PC-9 (cell line): ENCODE measurements at places on chromosomes 12 and 14. TPM values are rescaled to one million over a fixed set of nuclear protein-coding genes. Genes with fewer than 3 reads are reported as not detected.

ZDHHC17 gene
- 24.7 and 25.5 TPM in 2 replicates for total RNA-seq

GMFB gene
- 32.2 and 35.5 TPM in 2 replicates for total RNA-seq

TAS2R14 gene
- 1.8 and 3.3 TPM in 2 replicates for total RNA-seq

CCDC197 gene
- not detected in 2 replicates for total RNA-seq

SOS2 gene
- 13.8 and 14.9 TPM in 2 replicates for total RNA-seq

GAPDH gene
- total RNA-seq = 6,143 and 8,169 TPM in 2 replicates

DNA sequence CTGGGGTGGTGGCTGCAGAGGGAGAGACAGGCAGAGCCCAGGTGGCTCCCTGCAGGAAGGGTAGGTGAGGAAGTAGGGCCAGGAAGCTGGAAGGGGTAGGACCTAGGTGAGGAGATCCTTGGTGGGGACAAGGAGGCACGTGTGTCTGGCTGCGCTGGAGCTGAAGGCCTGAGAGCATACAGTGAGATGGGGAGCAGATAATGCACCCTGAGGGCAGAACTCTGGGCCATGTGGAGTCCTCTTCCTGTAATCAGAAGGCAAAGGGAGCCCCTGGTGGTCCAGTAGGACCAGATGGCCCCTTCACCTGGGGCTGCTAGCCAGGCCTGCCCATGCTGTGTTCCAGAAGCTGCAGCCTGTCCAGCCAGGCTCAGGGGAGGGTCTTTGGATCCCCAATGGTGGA is 15.3 kb upstream of the KRT80 start:
- H3K27me3 ChIP-seq = no peaks in the 10 kb centered on the region
- H3K4me1 ChIP-seq = peaks cover 64% of the 10 kb centered on the region
- H3K4me3 ChIP-seq = no peak overlapping the region
- no peaks in the 10 kb centered on the region for H3K36me3 ChIP-seq
- H3K27ac ChIP-seq = no peak overlapping the region

GRCh38 chr14:64573109-64573508 is 23.3 kb downstream of the PPP1R36 start:
- H3K27me3 ChIP-seq = no peaks in the 10 kb centered on the region
- no peak overlapping the region for H3K4me3 ChIP-seq

GRCh38 chr14:96156804-96157760 is 47.6 kb upstream of the BDKRB2 start:
- no peak overlapping the region for H3K4me3 ChIP-seq
- no peaks in the 10 kb centered on the region for H3K36me3 ChIP-seq
- DNase-seq = no peak
- H3K27ac ChIP-seq = no peak overlapping the region
- H3K27me3 ChIP-seq = no peaks in the 10 kb centered on the region
- H3K4me1 ChIP-seq = peaks cover 9% of the 10 kb centered on the region

DNA sequence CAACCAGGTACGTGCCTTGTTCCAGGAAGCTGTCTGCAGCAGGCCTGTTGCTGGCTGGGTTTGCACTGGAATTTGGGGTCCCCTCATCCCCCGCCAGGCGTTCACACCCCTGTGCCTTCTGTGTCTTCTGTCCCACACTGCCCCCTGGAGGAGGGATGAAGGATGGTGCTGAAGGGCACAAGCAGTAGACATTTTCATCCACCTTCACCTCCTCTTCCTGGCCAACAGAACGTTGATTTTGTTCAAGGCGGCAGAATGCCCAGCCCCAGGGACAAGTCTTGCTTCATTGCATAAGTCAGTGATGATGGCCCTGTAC is 122.1 kb downstream of the CALM1 start:
- no peaks in the 10 kb centered on the region for H3K36me3 ChIP-seq
- H3K27me3 ChIP-seq = no peaks in the 10 kb centered on the region
- DNase-seq = no peak
- no peak overlapping the region for H3K27ac ChIP-seq
- no peak overlapping the region for H3K4me3 ChIP-seq

DNA sequence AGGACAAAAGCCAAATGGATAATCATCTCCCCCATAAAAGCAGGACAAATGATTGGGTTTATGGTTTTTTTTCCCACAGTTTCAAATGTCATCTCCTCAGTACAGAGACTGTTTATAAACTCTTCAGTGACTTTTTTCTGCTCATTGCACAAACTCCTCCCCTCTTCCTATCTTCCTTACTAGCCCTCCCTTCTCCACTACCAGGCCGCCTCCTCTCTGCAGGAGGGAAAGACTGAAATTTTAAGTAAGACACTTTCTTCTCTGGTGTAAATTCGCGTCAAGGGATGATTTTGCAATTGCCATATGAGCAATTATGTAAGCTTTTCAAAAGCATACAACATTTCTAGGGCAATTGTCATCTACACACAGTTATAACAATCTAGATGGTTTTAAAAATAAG is 37.0 kb downstream of the BTG1 start:
- H3K4me1 ChIP-seq = no peaks in the 10 kb centered on the region
- H3K27me3 ChIP-seq = no peaks in the 10 kb centered on the region
- H3K27ac ChIP-seq = no peak overlapping the region
- no peak for DNase-seq
- no peak overlapping the region for H3K4me3 ChIP-seq
- no peaks in the 10 kb centered on the region for H3K36me3 ChIP-seq

- no peaks in the 10 kb centered on the region for H3K4me1 ChIP-seq
- peaks cover 3% of the 10 kb centered on the region; the same call in 1 of the 2 replicates for H3K27me3 ChIP-seq
- H3K4me3 ChIP-seq = no peak overlapping the region
Measured at GRCh38 chr14:52244328-52244727, 23.2 kb upstream of the PTGDR start.

DNA sequence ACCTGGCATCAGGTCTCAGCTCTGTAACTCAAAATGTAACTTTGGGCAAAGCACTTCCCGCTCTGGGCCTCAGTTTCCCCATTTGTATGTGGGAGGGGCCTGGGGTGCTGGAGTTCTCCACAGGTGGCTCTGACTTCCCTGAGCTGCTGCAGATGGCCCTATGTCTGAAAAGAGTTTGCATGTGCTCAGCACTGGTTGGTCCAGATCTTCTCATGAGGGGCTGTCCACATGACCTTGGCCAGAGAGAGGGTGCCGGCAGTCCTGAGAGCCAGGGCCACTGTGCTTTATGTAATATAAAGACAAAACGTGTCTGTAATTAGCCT is 7.2 kb upstream of the CACNA2D4 start:
- no peaks in the 10 kb centered on the region for H3K4me1 ChIP-seq
- H3K27me3 ChIP-seq = peaks cover 89% of the 10 kb centered on the region

DNA sequence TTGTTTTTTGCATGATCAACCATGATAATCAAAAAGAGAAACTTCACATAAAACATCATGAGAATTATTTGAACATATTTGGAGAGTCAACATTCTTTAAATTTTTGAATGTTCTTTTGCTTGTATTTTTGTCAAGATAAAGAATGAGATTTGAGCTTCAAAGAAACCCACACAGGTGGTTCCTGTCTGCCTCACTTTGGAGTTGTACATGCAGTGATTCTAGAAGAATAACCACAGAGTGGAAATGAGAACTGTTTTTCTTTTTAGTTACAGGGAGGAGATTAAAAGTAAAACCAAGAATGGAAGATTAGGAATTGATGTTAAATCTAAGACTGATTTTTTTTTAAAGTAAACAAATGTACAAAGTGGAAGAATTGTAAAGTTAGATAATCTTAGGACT is 2.3 kb upstream of the ZNF705A start:
- no peaks in the 10 kb centered on the region for H3K36me3 ChIP-seq
- no peak overlapping the region for H3K4me3 ChIP-seq
- H3K27ac ChIP-seq = no peak overlapping the region

DNA sequence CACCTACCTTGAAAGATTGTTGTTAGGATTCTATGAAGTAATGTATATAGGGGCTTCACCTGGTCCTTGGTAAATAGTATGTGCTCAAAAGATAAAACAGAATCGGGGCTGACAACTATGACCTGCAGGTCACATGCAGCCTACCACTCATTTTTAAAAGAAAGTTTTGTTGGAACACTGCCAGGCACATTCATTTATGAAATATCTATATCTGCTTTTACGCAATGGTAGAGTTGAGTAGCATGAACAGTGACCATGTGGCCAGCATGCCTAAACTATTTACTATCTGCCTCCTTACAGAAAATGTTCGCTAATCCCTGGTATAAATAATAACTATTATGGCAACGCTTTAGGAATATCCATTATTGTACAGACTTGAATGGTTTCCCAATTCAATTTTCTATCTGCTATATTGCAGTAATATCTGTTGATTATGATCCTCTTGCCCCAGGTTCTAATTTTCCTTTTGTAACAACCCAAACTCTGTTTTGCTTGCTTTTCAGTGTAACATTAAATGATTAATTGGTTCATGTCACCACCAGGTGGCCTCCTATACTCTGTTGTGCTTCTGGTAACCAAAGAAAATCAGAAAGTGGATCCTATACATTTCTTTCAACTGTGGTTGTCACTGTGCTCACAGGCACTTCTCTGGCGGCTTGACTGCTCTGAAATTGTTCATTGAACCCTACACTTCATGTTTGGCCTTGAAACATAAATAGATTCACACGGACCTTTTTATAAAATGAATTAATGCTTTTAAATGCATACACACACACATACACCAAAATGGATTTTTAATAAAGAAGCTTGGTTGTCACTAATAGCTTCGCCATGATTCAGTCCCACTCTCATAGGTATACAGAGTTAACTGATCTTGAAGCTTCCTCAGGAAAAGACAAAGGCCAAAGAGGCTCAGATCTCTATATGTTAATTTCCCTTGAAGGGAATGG is 227.7 kb upstream of the NPAS3 start:
- H3K27me3 ChIP-seq = no peaks in the 10 kb centered on the region
- no peak overlapping the region for H3K4me3 ChIP-seq
- H3K4me1 ChIP-seq = no peaks in the 10 kb centered on the region
- no peak for DNase-seq
- no peaks in the 10 kb centered on the region for H3K36me3 ChIP-seq
